ENCODE measurements at places on chromosomes 6 and 20.

GRCh38 chr6:137434640-137435039 is 59.6 kb downstream of the OLIG3 start:
- DNase-seq, result no peak

- DNase-seq, result no peak
These were observed 2.7 kb upstream of the TUBB2A start for GRCh38 chr6:3159805-3160781.

DNA sequence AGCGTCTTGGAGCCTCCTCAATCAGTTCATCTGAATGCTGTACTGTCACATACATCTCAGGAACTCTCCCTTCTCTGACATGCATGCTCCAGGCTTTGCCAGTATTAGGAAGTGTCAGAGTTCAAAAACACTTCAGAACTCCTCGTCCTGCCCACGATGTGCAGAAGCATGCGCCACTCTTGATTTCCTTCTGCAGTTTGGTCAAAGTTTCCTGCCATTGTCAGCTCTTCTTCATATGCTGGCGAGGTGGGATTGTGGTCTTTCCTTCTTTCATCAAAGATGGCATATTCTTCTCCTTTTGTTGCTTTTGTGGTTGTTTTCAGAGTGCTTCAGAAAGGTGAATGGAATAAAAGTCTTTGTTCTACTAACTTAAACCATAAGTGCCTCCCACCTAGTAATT is 21.0 kb downstream of the SLC13A3 start:
- DNase-seq, result no peak

- DNase-seq, result no peak
These were observed 253.7 kb downstream of the MAFB start for GRCh38 chr20:40435146-40435895.

DNA sequence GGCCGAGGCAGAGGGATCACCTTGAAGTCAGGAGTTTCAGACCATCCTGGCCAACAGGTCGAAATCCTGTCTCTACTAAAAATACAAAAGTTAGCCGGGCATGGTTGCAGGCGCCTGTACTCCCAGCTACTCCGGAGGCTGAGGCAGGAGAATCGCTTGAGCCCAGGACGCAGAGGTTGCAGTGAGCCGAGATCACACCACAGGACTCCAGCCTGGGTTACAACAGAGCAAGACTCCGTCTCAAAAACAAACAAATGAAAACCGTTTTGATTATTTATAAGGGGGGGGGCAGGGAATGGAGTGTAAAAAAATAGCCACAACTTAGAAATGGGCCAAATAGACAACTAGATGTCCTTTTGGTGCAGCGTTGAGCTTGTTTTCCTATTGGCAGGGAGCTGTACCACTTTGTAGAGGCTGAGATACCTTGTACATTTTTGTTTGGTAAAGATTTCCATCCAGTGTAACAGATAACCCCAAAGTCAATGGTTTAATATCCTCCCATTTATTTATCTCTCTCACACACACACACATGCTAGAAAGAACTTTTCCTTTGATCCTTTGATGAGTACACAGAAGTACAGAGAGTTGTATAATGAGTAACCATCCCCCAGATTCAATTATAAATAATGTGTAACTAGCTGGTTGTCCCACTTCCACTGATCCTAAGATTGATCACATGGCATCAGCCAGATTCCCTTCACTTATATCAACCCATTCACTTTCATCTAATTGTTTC is 477.5 kb downstream of the PRKN start:
- DNase-seq, result no peak

DNA sequence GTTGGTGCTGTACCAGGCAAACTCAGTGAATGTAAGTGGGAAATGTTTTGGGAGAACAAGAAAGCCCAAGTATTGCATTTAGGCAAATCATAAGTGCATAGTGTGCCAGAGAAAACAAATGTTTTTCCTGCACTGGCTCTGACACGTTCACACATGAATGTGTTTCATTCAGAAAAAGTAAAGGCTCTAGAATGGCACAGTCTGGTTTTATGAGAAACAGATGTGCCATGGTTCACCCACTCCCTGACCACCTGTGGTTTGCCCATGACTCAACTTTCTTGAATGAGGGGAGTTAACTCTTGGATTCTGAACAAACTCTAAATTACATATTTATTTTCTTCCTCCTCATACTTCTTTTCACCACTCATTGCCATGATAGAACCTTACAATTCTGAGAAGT is 126.9 kb downstream of the KCNQ5 start:
- DNase-seq, result no peak
